ENCODE measurements at places on chromosomes 13 and 19.

DNA sequence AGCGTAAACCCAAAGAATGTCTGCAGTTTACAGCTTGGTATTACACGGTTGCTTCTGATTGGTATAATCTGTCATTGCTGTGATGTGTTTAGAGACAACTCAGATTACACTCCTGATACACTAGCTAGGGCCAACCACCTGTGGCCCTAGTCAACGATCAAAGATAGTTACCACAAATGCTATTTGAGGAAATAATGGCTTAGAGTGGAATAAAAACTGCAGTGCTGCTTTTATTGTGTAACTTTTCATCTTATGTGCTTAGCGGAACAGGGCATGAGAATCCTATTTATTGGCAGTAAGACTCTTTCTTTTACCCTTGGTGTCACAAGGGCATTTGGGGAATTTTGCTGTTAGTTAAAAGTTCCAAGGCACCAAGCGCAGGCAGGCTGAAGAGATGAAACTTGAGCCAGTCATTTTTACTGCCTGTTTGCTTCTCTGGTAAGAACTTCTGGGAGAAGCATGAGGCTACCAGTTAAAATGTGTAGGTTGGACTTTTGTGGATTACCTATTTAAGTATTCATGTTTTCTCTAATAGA, 363.3 kb downstream of the KCNRG start:
- no peak for DNase-seq

DNA sequence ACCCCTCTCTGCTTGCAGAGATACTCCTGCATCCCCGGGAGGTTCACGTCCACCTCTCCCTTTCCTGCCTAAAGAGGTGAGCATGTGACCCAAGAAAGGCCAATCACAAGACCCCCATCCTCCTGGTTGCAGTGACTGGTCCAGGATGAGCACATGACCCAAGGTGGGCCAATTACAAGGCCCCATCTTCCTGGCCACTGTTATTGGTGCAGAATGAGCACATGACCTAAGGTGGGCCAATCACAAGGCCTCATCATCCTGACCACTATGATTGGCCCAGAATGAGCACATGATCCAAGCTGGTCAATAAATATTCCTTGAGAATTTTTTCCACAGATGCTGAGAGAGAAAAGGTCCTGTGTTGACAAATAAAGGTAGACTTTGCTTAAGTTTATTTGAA, 350.7 kb downstream of the EFNB2 start:
- DNase-seq, result no peak

GRCh38 chr19:14487370-14488125, 8.4 kb downstream of the GIPC1 start:
- DNase-seq, result no peak

DNA sequence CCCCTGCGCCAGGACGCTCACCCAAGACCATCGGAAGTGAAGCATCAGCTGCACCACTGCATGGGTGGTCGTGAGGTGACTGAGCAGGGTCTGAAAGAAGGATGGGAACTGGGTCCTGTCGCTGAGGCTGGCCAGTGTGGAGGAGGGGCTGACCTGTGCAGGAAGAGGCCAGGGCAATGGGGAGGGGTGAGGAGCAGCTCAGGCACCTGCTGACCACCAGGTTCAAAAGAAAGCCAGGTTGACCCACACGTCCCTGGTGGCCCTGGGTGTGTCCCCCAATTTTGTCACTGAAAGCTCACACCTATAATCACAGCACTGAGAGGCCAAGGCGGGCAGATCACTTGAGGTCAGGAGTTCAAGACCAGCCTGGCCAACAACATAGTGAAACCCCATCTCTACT, 13.7 kb upstream of the ZSCAN1 start:
- no peak for DNase-seq

DNA sequence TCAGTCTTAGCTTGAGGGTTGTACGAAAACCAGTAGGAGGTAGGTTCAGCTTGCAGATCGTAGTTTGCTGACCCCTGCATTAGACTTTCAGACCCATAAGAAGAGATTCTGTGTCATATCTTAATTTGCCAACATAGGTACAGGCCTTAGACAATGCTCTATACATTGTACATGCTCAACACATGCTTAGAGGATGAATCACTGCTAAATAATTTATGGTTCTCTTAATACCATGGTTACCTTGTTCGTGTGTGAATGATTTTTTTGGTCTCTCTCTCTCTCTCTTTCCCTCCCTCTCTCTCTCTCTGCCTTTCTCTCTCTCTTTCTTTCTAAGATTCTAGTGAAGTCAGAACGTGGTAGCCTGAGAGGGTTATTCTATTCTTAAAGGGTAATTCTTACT, 112.2 kb downstream of the FGF14 start:
- no peak for DNase-seq

GRCh38 chr13:53068585-53069520, 40.2 kb downstream of the OLFM4 start:
- no peak for DNase-seq

GRCh38 chr19:45917421-45918091, 3.0 kb upstream of the NANOS2 start:
- DNase-seq, result no peak

DNA sequence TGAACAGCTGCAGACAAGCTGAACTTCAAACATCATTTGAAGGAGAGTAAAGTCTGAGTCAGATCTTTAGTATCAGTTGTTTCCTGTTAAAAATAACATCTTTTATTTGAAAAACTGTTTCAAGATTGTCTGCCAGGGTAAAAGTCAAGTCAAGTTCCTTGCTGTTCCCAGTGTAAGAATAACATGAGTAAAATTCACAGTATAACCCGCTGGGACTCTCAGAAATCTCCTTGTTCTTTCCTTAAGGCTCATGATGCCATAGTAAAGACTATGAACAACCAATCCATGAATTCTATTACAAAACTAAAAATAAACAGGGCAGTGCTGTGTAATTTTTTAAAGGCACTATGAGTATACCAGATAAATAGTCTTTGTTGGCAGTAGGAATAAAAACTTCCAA, 112.9 kb downstream of the IRS2 start:
- DNase-seq, result no peak

DNA sequence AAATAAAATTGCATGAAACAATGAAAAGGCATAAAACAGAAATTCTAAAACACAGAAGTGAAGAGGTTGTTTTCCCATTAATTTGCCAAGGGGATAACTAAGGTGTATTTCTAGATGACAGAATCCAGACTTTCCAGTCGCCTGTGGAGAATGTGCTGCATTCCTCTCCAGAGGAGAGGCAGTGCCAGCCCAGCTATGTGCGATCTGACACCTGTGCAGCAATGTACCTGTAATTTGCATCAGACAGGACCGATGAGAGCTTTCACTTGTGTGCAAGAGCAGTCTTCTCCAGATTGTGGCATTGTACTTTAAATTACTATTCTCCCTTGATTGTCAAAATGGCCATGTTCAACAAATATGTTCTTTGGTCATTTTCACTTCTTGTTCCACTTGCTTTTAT, 1037.9 kb downstream of the EFNB2 start:
- DNase-seq, result no peak

- no peak for DNase-seq
These were observed 37.6 kb downstream of the NFIX start for GRCh38 chr19:13032837-13033236.

- DNase-seq, result peak; percentile 66
These were observed at the start of gene PNMA8B for GRCh38 chr19:46495786-46496099. TSS of gene PNMA8B (minus strand) at chr19:46495867. CDS start at chr19:46495465, 402 bp downstream.

DNA sequence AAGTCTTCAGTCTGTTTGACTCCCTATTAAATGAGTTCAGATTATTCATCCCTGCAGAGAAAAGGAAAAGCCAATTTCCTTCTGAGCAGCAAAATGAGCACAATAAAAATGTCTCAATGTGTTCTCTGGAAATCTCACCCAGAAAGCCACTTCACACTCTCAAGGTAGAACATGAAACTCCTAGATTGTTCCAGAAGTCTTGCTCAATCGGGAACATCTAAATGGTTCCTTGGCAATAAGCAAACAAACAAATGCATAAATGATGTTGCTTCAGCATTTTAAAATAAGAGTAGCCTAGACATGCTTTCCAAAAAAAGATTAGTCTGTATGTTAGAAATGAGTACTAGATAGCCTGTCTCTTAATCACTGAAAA, 59.7 kb upstream of the TNFRSF19 start:
- DNase-seq, result no peak

DNA sequence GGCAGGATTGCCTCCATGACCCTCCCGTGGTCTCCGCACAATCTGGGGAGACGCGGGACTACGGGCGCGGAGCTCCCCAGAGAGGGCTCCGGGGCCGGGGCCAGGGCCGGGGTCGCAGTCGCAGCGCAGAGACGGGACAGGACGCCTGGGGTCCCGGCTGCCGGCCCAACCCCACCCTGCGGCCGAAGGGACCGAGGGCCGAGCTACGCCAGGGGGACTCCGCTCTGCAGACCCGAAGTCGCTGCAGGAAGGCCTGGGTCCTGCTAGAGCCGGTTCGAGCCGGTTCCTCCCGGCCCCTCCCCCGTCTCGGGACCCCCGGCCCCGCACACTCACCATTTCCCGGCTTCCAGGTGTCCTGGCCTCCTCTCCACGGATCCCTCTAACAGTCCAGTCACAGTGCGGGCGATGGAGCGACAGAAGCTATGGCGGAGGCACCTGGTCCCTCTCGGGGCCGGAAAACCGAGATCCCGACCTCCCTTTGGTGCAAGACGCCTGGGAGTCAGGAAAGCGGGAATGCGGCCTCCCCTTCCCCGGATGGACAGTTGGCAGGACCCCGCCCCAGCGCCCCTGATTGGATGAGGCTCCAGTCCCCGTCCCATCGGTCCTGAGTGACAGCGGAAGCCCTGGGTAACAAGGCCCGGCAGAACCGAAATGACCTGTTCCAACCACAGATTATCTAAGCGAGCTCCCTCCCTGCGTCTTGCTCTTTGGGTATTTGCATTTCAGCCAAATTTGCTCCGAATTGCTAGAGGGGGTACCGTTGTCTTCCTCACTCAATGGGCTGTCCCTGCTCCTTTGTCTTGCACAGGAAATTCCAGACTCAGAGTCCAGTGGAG, at the start of gene ZNF625:
TSS of gene ZNF625 (minus strand) at position 512 of the 836 bp plus-strand sequence. CDS start at position 336, 176 bp downstream.
- DNase-seq, result peak; percentile 61

DNA sequence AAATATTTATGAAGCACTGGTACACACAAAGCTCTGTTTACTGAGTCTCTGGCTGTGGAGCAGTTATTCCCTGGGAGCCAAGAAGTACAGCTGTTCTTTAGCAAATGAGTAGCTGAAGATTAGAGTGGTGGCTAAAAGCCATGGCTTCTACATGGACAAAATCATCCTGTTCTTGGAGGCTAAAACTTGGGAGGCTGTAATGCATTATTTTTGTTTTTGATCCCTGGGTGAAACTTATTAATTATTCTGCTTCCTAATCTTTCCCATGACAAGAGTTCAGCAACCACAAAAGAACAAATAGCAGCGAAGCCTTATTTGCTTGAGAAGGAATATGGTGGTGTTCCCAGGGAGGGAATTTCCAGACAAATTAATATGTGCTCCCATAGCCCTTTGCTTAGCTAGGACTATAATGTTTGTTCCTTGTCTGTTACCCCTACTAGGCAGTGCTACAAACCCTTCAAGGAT, 109.5 kb downstream of the DCT start:
- no peak for DNase-seq

DNA sequence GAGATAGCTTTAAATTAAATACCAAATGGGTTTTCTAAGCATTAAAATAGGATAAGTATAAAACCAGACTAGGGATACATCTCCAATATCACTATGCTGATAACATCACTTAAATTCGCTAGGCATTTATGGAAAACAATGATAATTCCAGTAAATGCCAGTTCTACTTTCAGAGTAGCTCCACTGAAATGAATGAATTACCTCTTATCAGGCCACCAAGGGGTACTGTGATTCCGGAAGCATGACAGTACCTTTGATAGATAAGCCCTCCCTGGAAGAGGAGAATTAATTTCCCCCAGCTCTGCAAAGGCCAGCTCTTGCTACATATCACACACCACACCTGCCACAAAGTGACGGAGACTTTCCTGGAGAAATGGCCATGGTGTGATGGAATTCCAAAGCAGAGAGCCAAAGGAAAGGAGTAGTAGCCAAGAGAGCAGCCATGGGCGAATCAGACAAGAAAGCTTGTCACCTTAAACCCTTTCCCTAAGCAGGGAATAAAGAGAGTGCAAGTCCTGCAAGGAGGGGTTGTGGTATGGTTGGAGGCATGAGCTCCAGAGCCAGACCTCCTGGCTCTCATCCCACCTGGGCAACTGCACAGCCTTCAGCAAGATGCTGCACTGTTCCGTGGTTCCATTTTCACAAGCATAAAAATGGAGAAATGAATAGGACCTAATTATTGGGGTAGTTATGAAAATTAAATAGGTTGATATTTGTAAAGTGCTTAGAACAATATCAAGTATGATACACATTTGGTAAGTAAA, 423.1 kb downstream of the FGF14 start:
- DNase-seq, result no peak

- no peak for DNase-seq
These were observed 2.4 kb downstream of the FOSB start for GRCh38 chr19:45469945-45470761.

DNA sequence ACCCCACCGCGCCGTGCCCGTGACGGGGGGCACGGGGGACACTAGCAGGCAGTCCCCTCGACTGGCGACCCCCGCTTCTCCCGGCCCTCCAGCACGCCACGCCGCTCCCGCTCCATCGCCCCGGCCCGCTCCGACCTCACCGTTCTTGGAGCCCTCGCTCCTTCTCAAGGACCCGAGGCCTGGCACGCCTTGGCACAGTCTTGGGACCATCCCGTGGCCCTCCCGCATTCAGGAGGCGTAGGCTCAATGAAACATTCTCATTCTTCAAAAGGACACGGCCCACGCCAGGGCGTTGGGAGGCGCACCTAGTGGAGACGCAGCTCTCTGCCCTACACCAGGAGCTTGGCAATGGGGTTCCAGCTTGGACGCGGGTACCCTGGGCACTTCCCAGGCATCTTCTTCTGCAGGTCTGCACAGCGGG, 473 bp upstream of the CERS1 start:
- DNase-seq, result no peak

GRCh38 chr19:23992348-23992747, 77.7 kb downstream of the ZNF726 start:
- peak; percentile 11 for DNase-seq

DNA sequence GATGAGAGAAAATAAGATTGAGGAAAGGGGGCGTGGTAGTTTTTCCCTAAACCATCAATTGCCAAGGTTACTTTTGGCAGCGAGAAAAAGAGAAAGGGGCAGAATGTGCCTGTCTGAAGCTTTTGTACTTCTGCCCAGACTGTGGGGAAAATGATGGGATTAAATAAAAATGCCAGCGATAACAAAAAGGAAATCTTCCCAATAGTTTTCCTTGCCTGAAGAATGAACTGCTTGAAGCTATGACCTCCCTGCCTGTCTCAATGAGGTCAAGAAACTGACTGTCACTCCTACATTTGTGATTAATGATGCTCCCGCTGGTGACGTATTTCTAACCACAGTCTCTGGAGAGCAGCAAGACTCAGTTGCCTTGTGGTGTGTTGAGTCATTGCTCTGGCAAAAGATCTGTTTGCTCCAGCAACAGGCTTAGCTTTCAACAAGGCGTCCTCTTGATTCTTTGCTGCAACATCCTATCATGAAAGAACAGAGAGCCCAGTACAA, 1051.5 kb downstream of the DIAPH3 start:
- no peak for DNase-seq

- DNase-seq, result no peak
These were observed 50.3 kb downstream of the RAP2A start for GRCh38 chr13:97484301-97484700.
